Ammon's horn (tissue), 1 donor: ENCODE measurements at places on chromosomes 4 and X.
A peak's percentile ranks its signal among the peaks of the same experiment; 100 is the strongest.

- no peak for DNase-seq
Measured at GRCh38 chr4:14364953-14365536, 637.2 kb upstream of the CPEB2 start.

GRCh38 chr4:602559-602942 lies 22.8 kb upstream of the PDE6B start:
- DNase-seq = peak; percentile 69

GRCh38 chr4:75916091-75916661 lies 13.9 kb upstream of the PPEF2 start:
- DNase-seq = peak; percentile 73

- DNase-seq = no peak
Measured at GRCh38 chr4:51963841-51964517, 56.2 kb downstream of the LRRC66 start.

- DNase-seq = no peak
Measured at GRCh38 chrX:103754401-103754800, 22.2 kb upstream of the PLP1 start.

DNA sequence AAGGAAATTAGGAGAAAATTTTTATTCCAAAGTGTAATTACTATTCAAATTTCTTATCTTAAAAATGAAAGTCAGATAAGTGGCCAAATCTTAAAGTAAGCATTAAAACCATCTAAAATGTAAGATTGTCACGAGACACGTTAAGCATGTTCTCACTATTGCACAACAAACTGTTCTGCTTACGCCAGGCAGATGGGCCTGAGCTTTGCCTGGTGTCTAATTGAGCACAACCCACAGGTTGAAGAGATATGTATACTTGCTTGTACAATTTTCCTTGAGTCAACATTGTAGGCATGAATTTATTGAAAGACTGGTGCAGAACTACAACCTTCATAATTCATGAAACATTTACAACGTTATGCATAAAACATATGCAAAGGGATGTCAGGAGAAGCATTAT lies 3.9 kb downstream of the RNF128 start:
- DNase-seq = peak; percentile 6

- DNase-seq = no peak
Measured at GRCh38 chrX:21934414-21934813, 6.1 kb upstream of the SMS start.

- DNase-seq = no peak
Measured at GRCh38 chrX:120559804-120560203, 958 bp downstream of the CUL4B start.

DNA sequence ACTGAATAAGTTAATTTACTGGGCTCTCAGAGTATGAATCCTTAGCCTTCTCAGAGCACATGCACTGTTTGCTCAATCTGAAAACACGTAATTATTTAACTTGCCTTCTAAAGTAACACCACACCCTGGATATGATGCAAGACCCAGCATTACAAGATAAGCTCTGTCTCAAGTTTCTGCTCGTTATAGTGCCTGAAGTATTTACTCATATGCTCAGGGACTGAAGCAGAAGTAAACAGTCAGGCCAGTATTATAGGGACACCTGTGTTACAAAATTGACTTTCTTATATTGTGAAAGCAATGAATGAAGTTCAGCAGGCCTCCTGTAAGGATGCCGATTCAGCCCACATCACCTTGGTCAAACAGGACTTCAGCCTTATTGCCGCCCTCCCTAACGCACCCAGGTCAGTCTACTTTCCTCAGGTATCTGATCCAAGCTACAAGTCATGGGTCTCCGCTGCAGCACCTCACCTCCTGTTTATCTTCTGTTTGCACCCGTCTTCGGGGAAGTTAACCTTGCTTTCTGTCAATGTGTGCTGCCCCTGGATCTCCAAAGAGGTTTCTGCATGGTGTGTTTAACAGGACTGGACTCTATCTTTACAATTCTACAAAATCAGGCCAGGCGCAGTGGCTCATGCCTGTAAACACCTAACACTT lies 42.8 kb upstream of the KLF3 start:
- DNase-seq = no peak

DNA sequence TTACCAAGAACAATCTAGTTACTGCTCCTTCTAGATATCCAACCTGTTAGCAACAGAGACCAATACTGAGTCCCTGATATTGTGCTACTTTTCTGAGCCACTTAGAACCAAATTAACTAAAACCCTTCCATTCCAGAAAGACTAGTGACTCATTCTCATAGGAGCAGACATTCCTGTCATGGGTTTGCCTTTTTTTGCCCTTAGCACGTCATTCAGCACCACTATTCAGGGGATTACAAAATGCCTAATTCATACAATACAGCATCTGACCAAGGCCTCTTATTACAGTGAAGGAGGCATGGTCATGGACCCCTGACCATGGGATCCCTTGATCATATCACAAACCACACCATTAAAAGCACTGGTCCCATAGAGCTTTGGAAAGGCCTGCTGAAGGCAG lies 123.8 kb upstream of the CXCL13 start:
- DNase-seq = no peak

DNA sequence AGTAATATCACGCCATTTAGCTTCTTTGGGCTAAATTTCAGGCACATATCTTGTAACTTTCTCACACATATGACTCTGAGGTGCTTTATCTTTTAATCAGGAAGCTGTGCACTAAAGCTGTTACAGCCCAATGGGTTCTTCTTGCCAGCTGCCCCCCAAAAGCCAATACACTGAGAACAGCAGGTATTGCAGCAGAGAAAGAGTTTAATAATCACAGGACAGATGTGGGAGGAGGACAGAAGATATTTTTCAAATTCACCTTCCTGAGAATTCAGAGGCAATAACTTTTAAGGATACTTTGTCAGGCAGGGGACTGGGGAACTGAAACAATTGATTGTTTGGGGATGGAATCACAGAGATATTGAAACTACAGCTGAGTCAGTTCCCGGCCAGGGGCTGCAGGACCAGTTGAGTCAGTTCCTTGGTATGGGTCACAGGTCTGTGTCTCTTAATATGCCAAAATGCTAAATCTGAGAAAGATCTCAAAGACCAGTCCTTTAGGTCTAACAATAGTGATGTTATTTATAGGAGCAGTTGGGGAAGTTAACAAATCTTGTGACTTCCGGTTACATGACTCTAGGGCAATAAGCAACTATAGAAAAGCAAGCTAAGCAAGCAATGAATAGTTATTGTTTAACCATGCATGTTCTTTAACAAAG lies 28.1 kb downstream of the DDIT4L start:
- no peak for DNase-seq

GRCh38 chr4:1792158-1792831 lies 798 bp upstream of the FGFR3 start:
- DNase-seq = no peak

GRCh38 chrX:115949900-115950822 lies 220.4 kb upstream of the AGTR2 start:
- DNase-seq = peak; percentile 71

DNA sequence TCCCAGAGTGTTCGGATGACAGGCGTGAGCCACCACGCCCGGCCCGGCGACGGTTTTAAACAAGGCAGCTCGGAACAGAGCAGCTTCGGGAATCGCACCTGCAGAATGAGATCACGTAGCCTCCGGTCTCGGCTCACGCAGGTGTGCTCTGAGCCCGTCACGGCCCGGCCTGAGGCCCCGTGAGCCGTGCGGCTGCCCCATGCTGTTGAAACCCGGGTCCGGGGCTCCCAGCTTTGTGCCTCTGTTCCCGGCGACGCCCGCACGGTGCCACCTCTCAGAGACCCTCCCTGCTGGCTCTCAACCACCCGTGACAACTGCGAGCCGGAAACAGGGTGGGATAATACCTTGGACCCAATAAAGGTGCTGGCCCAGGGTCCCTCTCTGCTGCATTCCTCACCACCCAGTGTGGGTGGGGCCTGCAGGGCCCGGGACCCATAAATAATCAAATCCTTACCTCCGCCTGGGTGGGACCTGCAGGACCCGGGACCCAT lies 13.4 kb upstream of the PLCXD1 start:
- no peak for DNase-seq

DNA sequence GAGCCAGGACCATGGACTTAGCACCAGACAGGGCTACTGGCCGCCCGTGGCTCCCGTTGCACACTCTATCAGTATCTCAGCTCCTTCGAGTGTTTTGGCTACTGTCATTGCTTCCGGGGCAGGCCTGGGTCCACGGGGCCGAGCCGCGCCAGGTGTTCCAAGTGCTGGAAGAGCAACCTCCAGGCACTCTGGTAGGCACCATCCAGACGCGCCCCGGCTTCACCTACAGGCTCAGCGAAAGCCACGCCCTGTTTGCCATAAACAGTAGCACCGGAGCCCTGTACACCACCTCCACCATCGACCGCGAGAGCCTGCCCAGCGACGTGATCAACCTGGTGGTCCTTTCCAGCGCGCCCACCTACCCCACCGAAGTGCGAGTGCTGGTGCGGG lies 1.6 kb downstream of the FAT4 start:
- peak; percentile 37 for DNase-seq
